ENCODE measurements at places on chromosomes 12 and 14.

DNA sequence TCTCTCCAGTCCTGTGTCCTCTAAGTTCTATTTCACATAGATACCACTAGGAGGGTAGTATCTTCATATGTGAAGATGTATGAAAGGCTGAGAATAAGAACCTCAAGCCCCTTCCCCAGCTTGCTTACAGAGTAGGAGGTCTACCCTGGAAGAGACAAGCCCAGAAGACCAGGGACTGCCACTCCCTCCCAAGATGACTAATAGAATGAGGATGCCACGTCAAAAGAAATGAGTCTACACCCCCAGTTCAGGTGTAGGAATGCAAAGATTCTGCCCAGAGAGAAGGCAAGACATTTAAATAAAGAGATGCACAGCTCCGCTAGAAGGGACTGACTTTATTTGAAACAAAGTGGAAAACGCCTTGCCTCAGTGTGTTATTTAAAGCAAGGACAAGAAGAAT, 1006.0 kb upstream of the USP15 start:
- DNase-seq = no peak

GRCh38 chr12:132726386-132726785, 15.7 kb downstream of the PGAM5 start:
- no peak for DNase-seq

GRCh38 chr12:75631831-75632230, 120.4 kb upstream of the KRR1 start:
- DNase-seq = no peak

DNA sequence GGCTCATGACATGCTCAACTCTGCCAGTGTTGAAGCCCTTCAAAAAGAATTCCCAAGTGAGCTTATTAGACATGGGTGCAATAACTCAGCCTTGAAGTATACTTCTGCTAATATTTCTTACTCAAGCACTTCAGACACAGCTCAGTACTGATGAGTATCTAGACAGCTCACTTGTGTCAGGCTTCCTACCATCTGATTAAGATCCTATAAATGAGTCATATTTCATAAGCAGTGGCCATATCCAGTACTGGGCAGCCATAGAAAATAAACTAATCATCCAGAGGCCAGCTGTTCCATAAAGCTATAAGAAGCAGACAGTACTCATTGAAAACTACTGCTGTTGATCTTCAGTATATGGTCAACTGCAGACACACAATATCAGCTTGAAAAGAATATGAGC, 12.9 kb downstream of the FSCB start:
- DNase-seq = no peak

DNA sequence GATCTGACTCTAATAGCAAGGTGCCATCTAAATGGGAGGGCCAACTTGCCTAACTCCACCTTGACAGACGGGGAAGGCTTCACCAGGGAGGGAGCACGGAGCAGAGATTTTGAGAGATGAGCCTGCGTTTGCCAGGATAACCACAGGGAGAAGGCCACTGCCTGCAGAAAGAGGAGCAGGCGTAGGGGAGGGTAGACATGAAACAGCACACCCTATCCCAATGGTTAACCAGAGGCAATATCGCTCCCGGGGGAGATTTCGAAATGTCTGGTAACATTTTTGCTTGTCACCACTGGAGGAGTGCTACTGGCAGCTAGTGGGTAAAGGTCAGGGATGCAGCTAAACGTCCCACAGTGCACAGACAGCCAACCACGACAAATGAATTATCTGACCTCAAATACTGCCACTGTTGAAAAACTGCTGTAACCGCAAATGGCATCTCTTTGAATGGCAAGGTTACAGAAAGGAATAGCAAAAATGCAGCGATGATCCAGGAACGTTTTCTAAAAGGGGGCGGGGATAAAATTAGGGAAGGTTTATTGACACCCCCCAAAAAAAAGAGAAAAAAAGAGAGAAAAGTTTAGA, 126.0 kb upstream of the ATF7IP start:
- no peak for DNase-seq

DNA sequence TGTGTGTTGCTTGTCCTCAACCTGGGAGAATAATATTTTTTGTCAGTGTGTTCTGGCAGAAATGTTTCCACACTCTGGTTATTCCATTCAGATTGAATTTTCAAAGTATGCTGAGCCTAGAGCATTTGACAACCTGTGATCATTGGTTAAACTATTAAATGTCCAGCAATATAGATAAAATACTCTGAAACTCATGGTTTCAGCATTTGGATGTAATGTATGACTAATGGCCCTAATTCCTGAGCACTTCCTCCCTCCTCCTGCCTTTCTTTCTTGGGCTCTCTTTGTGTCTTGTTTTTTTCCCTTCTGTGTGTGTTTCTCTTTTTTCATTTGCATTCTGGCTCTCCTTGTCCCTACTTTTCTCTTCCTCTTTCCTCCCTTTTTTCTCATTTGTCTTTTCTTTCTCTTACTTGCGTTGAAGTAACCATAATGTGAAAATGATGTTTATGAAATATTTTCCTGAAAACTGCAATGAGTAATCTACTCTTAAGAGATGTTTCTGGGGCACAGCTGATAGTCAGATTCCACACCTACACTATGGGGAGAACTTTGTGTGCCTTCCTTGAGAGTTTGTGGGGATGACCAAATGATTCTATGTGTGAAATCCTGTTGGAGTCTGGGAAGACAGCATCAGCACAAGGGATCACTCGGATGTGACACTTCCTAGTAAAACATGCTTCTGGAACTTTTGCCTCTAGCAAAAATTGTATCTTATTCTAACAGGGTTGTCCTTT, 74.6 kb downstream of the FRMD6 start:
- no peak for DNase-seq

- no peak for DNase-seq
These were observed 19.7 kb downstream of the VDR start for GRCh38 chr12:47885012-47885501.

DNA sequence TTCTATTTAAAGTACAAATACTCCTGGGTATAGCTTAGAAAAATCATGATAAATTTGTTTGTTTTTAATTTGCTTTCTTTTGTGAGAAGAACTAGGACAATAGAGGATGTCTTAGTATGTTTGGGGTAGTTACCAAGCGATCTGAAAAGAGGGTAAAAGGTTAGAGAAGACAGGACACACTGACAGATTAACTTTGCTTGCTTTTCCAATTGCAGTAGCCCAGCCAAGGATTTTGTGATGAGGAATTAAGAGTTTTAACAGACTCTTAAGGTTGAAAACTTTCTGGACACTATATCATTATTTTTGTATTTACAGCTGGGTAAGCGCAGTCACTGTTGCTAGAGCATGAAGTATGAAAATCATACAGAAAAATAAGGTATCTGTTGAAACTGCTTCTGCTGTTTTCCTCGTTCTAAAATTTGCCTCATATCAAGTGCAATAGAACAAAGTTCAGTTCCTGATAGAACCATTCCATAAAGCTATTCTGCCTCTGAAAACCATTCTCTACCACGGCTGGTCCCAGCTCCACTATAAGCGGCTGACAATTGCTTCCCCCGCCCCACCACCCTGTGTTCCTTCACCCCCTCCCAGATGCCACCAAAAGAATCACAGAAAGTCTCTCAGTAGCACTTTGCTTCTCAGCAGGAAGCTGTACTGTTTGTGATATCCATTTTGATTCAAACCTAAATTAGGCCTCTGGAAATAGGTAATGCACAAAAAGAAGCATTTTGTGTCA, 413.4 kb downstream of the BCAT1 start:
- DNase-seq = no peak

DNA sequence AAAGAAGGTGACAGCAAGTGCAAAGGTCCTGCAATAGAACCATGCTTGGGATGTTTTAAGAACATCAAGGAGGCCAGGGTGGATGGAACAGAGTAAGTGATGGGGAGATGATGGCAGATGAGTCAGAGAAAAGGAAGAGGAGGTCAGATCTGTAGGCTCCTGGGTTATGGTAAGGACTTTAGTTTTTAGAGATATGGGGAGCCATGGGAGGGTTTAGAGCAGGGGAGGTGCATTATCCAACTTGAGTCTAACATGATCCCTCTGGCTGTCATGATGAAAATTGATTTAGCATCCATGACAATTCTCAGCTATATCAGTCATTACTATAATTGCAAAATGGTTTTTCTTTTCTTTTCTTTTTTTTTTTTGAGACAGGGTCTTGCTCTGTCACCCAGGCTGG, 7.3 kb upstream of the PLBD2 start:
- DNase-seq = no peak

DNA sequence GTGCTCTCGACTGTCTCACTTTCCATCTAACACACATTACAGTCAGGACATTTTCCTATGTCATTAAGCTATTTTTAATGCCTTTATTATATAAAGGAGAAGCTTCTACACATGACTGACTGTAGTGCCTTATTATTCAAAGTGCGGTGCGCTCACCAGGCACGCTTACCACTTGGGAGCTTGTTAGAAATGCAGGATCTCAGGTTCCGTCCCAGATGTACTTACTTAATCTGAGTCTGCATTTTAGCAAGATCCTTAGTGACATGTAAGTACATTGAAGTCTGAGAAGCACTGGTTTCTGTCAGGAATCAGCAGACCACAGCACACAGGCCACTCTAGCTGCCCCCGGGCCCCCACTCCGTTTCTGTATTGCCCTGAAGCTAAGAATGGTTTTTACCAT, 44.7 kb upstream of the MDM1 start:
- DNase-seq = no peak

DNA sequence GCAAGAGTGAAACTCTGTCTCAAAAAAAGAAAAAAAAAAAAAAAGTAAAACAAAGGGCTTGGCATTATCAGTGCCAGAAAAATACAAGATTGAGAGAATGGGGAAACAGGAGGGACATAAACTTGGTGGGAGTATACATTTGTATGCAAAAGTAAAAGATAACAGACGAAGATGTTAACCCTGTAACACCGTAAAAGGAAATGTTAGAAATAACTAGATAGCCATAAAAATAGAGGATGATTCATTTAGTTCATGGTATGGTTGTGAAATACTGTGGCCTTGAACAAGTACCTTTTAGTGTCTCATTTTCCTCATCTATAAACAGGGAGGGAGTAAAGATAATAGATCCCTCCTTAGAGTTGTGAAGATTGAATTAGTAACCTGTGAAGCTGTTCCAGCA, 33.3 kb downstream of the ATP2A2 start:
- DNase-seq = no peak

- DNase-seq = no peak
These were observed 739.9 kb downstream of the SLC16A7 start for GRCh38 chr12:60335745-60336144.

DNA sequence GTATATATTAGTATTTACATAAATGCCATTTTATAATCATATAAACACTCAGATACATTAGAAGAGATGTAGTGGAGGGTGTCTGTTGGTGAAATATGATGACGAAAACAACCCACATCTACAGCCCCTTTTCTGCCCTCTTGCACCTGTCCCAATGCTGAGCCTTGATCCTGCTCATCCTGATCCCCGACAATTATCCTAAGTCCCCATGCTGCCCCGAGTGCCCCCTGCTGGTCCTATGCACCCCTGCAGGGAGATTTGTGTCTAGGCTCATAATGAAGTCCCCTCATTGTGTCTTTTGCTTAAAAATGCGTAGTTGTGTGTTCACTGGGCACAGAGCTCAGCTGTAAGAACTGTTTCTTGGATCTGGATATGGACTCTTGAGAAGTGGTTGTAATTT, 554.5 kb downstream of the TMEM121 start:
- DNase-seq = no peak

DNA sequence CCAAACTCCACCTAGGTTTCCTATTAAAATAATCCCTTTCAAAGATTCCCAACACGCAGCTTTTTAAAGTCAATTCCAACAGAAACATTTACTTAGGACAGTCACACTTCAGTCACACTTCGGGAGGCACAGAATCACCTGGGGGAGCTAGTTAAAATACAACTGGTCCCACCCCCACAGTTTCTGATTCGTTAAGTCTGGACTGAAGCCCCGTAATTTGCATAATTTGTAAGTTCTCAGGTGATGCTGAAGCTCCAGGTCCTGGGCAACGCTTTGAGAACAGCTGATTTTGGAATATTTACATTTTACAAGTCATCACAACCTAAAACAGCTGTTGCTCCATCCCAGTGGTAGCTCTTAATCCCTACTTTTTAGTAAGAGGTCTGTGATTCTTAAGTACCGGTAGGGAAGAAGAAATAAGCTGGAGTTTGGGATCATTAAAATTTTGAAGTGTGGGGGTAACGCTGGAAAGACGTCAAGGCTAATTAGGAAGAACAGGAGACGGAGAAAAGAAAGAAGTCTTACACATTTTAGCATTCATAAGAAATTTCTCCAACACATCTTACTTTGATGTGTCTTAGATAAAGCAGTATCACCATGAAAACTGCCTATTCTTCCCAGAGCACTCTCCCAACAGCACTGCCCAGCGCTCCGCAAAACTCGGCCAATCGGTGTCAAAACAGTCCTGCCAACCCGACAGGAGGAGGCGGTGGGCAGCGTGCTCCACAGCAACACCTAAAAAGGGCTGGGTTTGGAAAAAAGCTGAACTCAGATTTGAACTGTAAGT, 1.1 kb downstream of the IPO8 start:
- DNase-seq = no peak

GRCh38 chr14:61854898-61855297, 92.7 kb downstream of the SNAPC1 start:
- DNase-seq = no peak

DNA sequence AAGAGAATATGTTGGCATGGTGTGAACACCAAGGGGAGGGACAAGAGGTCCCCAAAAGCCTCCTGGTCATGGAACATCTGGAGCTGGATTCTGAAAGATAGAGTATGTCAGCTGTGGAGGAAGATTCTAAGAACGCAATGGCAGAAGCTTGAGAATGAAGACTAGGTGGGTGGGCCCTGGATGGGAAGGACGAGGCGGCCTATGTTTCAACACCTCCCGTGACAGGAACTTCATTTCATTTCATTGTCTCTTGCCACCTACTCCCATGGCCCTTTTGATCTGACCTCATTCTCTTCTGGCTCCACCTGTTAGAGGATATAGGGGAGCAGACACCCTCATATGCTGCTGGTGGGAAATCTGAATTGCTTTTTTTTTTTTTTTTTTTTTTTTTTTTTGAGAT, 3.3 kb downstream of the UNG start:
- no peak for DNase-seq

- DNase-seq = peak; percentile 87
These were observed 4.7 kb upstream of the CDH24 start for GRCh38 chr14:23062002-23062401.

GRCh38 chr14:52397844-52398243, 83.7 kb downstream of the PTGER2 start:
- DNase-seq = no peak

- DNase-seq = no peak
These were observed 491.1 kb upstream of the RGS6 start for GRCh38 chr14:71441126-71441525.

DNA sequence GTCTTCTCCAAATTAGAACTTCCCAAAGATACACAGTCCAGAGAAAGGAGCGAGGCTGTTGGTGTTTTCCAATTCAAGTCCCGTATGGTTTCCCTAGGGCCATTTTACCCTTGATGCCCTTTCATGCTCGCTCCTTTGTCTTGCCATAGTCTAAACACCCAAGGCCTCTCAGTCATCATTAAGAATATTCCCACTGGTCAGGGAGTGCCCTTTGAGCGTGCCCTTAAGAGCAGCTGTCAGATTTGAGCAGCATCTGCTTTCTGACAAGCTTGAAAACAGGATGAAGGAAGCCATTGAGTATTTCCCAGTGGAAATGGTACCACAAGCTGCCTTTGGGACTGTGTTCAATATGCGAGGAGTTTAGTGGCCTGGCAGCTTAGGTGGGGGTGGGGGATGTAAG, 10.4 kb upstream of the GALNT16 start:
- DNase-seq = no peak

- no peak for DNase-seq
These were observed 43.4 kb downstream of the WDR20 start for GRCh38 chr14:102182936-102183619.
